Mesenchymal stem cell (in vitro differentiated cells and primary cell): ENCODE measurements at places on chromosomes 2 and 18.

GRCh38 chr2:33081691-33082090, 134.9 kb downstream of the LTBP1 start:
- no peak for DNase-seq

GRCh38 chr18:79964330-79965118, at the start of gene HSBP1L1:
Gene HSBP1L1, plus strand, starts transcription at chr18:79964643. Its CDS starts 93 bp downstream, at chr18:79964736.
- peak; percentile 52 for DNase-seq

GRCh38 chr2:1925928-1926327, 181.6 kb upstream of the PXDN start:
- no peak for DNase-seq

DNA sequence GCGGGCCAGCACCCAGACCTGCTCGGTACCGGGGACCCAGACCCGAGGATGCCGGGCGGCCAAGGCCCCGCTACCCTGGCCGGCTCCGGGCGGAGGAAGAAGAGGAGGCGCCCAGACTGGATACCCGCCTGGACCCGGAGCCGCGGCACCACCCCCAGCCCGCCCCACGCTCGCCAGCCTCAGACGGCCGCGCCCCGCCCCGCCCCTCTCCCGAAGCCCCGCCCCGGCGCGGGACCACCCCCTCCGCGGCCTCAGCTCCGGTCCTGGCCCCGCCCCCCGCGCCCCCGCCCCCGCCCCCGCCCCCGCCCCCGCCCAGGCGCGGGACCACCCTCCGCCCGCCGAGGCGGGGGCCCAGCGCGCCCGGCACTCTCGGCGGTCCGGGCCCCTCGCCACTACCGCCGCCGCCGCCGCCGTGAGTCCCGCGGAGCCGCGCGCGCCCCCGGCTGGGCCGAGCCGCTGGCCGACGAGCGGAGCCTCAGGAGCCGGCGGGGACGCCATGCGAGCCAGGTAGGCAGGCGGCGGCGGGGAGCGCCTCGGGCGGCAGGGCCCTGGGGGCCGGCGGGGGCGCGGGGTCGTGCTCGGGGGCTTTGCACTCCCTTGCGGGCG, at the start of gene SH3BP4:
TSS of gene SH3BP4 (plus strand) at position 354 of the 606 bp plus-strand sequence. CDS start 82,986 bp downstream, outside the sequence.
- DNase-seq, result peak; percentile 84

DNA sequence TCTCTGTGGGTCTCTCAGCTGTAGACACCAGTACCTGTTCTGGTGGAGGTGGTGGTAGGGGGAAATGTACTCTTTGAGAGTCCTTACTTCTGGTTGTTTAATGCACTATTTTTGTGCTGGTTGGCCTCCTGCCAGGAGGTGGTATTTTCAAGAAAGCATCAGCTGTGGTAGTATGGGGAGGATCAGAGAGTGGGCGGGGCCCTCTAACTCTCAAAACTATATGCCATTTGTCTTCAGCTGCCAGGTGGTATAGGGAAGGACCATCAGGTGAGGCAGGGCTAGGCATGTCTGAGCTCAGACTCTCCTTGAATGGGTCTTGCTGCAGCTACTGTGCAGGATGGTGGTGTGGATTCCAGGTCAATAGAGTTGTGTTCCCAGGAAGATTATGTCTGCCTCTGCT, 1100.8 kb downstream of the CNTNAP5 start:
- no peak for DNase-seq

DNA sequence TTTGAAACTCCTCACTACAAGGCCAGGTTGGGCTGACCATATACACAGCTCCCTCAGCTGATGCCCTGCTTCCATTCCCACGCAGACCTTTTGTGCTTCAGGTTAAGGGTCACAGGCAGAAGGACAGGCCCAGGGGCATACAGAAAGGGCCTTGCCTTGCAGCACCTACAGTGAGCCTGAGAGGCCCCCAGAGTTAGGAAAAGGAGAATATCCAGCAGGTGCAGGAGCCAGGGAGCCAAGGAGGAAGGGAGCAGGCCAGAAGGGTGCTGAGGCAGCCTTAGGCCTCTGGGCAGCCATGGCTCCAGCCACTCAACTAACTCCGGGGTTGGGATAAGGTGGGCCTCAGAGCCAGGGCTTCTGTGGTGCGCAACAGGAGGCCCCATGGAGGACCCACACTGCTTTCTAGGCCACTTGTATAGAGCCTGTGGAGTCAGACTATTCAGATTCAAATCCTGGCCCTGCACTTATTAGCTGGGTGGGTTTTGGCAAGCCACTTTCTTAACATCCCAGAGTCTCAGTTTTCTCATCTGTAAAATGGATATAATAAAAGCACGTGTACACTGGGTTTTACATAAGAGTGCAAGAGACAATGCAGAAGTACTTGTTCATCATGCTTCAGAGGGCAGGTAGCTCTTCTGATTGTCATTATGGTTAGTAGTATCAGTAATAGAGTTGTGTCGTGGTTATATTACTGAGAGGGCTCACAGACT, 214.6 kb upstream of the HAAO start:
- no peak for DNase-seq
